ENCODE measurements at places on chromosomes 11 and 22. TPM values are rescaled to one million over a fixed set of nuclear protein-coding genes. Genes with fewer than 3 reads are reported as not detected.

Gene FOXRED2
- 18.2 TPM for total RNA-seq

Gene GVQW3
- 0.42 TPM for total RNA-seq

Gene C11orf87
- total RNA-seq, result not detected

Gene OR4A16
- not detected for total RNA-seq

Gene SUSD2
- total RNA-seq, result 26.1 TPM

DNA sequence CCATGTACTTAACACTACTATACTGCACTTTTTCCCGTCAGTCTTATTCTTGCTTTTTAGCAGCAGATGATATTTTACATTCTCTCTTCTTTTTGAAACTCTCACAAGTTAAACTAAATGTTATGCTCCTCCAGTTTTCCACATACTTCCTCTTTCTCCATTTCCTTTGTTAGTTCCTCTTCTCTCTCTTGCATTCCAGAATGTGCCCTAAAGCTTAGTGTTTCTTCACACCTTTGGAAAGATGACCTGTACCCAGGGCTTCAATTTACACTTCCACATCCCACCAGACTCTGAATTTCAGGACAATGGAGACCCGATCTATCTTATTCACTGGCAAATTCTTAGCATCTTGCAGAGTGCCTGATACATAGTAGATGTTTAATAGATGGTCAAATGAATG lies 51.8 kb downstream of the APIP start:
- no peak for DNase-seq

GRCh38 chr11:665062-665703 lies 28.1 kb downstream of the DRD4 start:
- no peak for DNase-seq

DNA sequence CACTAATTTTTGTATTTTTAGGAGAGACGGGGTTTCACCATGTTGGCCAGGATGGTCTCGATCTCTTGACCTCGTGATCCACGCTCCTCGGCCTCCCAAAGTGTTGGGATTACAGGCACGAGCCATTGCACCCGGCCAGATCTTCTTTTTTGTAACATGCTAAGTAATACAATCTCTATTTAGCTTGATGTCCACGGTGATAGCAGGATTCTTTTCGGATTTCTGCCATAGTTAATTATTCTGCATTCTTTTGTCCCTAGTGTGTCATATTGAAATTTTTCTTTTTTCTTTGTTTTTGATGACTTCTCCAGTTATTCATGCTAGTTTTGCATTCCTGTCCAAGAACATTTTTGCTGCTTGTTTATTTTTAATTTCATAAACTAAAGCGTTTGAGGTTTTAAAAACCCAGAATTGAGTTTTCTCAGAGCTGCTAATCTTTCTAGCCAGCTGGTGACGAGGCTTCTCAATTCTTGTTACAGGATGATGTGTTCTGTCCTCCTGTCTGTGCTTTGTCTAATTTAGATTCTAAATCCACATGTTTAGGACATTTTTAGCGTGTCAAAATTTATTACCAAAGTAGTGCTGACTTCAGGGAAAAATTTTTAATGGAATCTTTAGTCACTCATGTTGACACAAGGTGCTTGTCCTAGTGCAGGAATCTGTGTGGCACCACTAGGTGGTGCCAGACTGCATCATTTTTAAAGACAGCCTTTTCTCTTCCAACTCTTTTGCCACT lies 21.8 kb downstream of the NF2 start:
- no peak for DNase-seq

GRCh38 chr11:123509737-123510578 lies 79.9 kb downstream of the GRAMD1B start:
- no peak for DNase-seq

- DNase-seq, result no peak
Measured at GRCh38 chr22:19679522-19680101, 34.7 kb upstream of the SEPTIN5 start.

DNA sequence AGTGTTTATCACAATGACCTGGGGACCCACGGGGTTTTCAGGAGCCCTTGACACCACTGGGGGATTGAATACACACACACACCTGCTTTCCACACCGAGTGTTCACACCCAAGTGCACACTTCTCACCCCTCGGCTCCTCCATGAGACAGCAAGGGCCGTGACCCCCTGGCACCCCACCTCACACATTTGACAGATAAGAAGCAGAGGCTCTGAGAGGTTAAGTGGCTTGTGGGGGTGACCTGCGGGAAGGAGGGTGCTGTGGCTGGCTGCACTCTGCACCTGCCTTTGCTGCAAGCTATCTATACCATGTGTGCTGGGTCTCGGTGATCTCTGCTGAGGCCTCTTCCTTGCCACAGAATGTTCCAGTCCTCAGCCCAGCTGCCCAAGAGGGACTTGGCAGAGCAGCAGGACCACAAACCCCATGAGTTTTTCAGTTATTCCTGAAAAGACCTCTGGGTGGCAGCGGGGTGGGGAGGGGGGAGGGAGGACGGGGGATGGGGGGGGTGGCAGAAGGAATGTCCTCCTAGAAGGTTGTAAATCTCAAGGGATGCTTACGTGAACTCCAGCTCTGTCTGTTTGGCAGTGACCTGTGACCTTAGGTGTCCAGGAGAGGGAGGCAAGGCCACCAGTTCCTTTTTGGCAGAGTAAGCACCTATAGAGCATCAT lies 47.9 kb upstream of the RFPL3 start:
- DNase-seq, result no peak

GRCh38 chr11:120473503-120473902 lies 38.0 kb upstream of the GRIK4 start:
- no peak for DNase-seq

GRCh38 chr11:130514316-130514715 lies 65.9 kb downstream of the ADAMTS15 start:
- no peak for DNase-seq

GRCh38 chr11:101864098-101864497 lies 50.7 kb upstream of the CEP126 start:
- DNase-seq, result no peak

GRCh38 chr11:66744485-66745355 lies 15.7 kb upstream of the SPTBN2 start:
- DNase-seq, result peak; percentile 73

DNA sequence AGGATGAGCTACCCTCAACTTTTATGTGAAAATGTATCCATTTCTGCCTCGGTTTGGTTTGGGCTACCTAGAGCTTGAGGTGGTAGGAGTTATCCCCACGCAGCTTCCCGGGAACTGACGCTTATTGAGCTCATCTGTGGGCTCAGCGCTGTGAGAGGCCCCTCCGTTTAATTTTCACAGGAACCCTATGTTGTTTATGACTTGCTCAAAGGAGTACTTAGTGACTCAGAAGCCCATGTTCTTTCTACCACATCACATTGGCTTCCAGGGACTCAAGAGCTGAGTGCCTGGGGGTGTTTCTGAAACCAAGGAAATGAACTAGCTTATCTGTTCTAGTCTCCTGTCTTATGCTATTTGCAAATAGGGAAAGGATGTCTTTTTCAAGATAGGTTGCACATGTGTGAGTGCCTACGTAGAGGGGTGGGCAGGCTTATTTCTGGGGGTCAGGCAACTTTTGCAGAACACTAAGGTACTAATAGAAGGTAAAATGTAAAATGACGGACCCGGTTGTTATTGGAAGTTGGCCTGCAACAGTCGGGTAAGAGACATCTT lies 40.5 kb downstream of the MICAL2 start:
- no peak for DNase-seq

DNA sequence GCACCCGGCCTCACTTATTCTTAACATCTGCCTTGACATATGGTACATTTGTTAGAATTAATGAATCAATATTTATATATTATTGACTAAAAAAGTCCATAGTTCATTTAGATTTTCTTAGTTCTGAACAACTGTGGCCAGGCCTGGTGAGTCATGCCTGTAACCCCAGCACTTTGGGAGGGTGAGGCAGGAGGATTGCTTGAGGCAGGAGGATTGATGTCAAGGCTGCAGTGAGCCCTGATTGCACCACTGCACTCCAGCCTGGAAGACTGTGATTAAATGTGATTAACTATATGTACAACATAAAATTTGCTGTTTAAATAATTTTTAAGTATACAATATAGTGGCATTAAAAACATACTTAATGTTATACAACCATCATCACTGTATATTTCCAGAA lies 5.6 kb downstream of the UVRAG start:
- no peak for DNase-seq

GRCh38 chr11:26805001-26805400 lies 83.1 kb upstream of the SLC5A12 start:
- DNase-seq, result no peak

- DNase-seq, result no peak
Measured at GRCh38 chr11:2892215-2892966, 6.8 kb upstream of the CDKN1C start.
